ENCODE measurements at places on chromosomes 5 and 9.

DNA sequence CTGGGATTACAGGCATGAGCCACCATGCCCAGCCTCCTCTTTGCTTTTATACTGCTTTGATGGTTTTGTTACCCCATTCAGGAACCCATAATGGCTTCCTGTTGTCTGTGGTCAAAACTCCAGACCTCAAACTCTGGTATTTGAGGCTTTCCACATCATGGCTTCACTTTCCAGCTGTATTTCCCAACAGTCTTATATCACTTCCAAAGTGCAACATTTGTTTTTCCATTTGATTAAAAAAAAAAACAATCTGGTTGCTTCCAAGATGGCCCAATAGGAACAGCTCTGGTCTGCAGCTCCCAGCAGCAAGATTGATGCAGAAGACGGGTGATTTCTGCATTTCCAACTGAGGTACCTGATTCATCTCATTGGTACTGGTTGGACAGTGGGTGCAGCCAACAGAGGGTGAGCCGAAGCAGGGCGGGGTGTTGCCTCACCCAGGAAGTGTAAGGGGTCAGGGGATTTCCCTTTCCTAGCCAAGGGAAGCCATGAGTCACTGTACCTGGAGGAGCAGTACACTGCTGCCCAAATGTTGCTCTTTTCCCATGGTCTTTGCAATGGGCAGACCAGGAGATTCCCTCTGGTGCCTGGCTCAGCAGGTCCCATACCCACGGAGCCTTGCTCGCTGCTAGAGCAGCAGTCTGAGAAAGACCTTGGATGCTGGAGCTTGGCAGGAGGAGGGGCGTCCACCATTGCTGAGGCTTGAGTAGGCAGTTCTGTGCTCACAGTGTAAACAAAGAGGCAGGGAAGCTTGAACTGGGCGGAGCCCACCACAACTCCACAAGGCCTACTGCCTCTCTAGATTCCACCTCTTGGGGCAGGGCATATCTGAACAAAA is 458.4 kb downstream of the KDM4C start:
- DNase-seq, result no peak

DNA sequence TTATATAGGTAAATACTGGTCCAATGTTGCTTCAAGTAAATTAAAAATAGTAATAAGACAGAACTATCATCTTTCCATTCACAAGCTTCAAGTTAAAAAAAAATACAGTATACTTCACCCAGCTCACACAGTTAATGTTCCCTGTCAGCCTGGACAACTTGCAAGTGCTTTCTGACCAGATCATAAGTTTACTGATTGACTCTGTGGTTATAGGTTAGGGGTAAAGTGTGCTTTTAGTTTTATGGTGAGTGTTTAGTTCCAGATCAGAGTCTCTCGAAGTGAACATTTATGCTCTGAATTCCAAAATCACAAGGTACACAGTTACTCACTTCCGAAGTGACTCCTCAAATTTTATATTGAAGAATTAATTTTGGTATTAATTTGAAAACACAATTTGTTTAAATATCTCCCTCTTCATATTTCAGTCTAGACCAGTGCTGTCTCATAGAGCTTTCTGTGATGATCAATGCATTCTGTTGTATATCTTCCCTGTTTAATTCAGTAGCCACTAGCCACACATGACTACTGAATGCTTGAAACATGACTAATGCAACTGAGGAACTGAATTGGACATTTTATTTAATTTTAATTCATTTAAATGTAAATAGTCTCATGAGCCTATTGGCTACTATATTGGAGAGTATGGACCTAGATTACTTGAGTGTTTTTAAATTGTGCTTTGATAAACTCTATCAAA is 90.7 kb downstream of the MEF2C start:
- DNase-seq, result no peak

- DNase-seq, result no peak
These were observed 505 bp upstream of the ACER2 start for GRCh38 chr9:19408316-19408692.

DNA sequence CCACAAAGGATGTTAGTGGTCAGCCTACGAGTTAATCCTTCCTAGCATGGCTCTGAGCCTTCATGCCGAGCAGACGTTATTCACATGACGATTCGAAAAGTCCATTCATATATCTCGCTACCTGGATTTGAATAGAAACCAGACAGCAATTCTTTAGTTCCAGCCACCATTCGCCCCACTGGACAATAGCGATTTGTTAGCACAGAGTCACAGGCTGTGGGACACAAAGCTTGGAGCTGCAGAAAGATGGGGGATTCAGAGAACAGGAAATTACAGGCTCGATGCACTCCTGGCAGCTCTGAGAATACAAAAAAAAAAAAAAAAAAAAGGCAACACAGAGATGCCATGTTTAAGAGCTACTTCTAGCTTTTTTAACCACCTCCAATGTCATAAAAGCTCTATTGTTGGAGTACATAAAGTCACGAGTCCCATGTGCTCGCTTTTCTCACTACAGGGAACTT is 110.7 kb downstream of the NR6A1 start:
- peak; percentile 8 for DNase-seq

DNA sequence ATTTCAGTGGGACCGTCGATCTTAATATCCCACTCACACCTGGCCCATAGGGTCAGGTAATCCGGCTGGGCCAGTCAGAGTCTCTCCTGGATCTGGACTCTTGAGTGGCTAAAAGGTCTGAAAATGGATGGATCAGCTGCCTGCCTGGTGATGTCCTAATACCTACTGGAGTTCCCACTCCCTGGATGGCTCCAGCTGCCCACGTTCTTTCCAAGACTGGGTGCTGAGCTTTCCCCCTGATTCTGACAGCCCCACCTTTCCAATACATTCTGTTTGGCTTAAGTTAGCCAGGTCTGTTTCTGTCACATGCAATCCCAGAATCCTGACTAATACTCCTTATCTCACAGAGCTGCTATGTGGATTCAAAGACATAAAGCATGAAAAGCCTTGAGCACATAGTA is 10.2 kb downstream of the SH3PXD2B start:
- DNase-seq, result no peak

GRCh38 chr5:154333016-154333415 is 112.8 kb upstream of the SAP30L start:
- DNase-seq, result peak; percentile 40

DNA sequence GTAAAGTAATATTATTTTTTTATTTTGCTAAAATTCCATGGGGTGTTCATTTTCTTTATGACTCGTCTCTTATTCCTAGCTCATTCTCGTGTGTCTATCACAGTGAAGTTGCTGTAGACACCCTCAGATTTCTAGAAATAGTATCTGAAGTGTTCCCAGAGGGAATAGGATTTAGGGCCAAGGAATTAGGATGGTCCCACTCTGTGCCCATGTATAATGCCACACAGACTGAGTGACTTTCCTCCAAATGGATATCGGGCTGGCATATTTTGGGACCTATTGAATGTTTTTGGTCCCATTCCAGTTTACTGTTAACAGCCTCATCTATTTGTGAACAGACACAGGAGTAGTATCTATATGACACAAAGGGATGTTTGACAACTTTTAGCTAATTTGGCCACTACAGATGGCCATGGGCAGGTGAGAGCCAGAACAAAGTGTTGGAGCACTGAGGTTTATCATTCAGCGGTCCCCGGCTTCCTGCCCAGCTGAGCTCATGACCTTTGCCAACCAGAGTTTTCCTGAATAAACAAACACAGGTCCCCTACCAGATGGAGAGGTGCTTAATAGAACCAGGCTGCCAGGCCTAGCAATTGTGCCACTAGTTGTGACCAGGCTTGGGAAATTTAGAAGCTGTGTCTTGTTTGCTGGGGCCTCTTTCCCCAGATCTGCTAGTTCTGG is 46.9 kb downstream of the MAP1B start:
- no peak for DNase-seq

- DNase-seq, result no peak
These were observed 706.1 kb upstream of the CDH18 start for GRCh38 chr5:20694121-20694520.

DNA sequence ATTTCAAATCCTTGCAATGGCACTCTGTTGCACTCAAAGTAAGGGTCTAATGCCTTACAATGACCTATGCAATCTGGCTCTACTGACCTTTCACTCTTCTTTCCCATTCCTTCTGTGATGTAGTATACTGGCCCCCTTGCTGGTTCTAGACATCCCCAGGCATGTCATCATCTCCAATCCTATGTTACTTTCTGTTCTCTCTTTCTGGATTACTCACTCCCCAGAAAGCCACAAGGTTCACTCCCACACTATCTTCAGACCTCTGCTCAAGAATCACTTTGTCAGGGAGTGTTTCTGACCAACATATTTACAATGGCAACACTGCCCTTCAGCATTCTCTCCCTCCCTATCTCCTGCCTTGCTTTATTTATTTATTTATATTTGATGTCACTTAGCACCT is 802.2 kb upstream of the WWC1 start:
- no peak for DNase-seq

GRCh38 chr9:8382266-8382665 is 582.7 kb upstream of the DMAC1 start:
- no peak for DNase-seq

GRCh38 chr5:108818613-108819272 is 71.0 kb downstream of the FER start:
- no peak for DNase-seq

GRCh38 chr9:126459965-126460843 is 133.6 kb downstream of the MVB12B start:
- DNase-seq, result no peak

DNA sequence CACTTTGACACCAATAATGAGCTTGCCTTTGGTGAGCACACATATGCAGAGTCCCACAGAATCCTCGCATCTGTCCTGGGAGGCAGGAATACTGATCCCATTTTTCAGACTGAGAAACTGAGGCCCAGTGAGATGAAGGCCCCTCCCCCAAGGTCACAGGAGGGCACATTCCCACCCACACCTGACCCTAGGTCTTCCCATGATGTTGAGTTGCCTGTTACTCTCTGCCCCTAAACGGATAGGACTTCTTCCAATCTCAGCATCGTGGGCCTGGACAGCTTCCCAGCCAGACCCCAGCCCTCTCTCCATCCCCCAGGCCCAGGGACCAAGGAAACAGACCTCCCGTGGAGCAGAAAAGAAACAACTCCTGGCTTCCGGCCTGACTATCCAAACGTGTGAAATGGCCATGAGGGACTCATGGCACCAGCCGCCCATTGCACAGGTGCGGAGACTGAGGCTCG is 877 bp downstream of the SH3GLB2 start:
- no peak for DNase-seq

GRCh38 chr5:170681013-170681433 is 102.5 kb upstream of the GABRP start:
- DNase-seq, result no peak

DNA sequence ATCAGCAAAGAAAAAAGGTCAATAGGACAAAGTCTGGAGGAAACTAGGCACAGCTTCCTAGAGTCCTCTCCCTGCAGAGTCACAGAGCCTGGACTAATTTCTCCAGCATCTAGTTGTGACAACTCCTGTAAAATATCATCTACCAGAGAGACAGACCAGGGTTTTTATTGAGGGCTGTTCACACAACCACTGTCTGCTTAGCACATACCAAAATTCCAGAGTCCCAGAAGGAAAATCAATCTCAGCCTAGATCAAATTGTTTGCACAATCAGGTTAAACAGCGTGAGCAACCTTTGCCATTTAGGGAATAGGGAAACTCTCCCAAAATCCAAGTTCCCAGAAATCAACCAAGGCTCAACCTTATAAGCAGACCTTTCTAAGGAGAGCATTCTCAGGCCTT is 190.3 kb downstream of the SYK start:
- DNase-seq, result no peak

DNA sequence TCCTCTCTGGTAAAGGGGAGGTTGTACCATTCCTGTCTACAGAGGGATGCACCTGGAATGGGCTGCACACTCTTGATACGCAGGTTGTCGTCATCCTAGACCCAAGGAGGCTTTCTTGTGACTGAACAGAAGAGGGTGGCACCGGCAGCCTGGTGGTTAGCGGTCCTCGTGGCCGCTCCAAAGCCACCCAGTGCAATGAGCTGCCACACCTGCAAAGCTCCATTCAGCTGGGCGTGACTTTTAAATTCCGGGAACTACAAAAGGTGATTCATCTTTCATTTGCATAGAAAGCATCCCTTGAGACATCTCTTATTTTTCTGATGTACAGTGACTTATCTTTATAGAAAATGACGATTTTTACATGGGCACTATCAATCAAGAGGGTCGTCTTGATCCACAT is 286.1 kb upstream of the IRX1 start:
- DNase-seq, result no peak

DNA sequence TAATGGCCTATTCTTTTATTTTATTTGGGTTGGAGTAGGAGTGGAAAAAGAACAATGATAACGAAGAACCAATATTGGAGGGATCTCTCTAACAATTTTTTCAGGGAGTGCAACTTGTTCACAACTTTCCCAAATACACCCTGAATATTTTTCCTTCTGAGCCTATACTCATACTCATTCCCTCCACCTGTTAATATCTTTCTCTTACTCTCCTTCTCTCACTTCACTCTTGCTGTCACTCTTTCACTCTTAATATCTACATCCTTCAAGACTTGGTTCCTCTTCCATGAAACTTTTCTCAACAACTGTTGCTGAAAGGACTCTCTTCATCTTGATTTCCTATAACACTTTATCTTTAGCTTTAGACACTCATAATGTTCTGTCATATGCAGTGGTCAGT is 39.0 kb upstream of the MYOT start:
- DNase-seq, result no peak

- no peak for DNase-seq
These were observed 598.3 kb downstream of the CCDC171 start for GRCh38 chr9:16150938-16151650.

- no peak for DNase-seq
These were observed 245.8 kb upstream of the GAS1 start for GRCh38 chr9:87193151-87193550.

GRCh38 chr9:83623679-83624076 is 735 bp downstream of the IDNK start:
- peak; percentile 24 for DNase-seq

DNA sequence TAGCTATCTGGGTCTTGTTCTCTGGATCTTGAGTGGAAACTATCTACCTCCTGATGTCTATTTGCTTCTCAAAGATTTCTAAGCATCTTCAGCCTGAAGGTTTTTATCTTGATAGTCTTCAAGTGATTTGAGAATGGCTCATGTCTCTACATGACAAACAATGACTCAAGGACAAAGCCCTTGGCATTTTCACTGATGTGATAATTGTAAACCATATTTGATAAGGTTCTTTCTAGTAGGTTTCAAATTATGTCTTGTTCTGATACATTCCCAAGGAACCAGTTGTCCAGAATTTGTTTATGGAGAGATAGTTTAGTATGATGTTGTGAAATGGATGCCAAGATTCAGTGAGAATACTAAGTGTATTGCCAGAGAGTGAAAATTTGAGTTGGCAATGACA is 1079.3 kb upstream of the CDH9 start:
- no peak for DNase-seq

DNA sequence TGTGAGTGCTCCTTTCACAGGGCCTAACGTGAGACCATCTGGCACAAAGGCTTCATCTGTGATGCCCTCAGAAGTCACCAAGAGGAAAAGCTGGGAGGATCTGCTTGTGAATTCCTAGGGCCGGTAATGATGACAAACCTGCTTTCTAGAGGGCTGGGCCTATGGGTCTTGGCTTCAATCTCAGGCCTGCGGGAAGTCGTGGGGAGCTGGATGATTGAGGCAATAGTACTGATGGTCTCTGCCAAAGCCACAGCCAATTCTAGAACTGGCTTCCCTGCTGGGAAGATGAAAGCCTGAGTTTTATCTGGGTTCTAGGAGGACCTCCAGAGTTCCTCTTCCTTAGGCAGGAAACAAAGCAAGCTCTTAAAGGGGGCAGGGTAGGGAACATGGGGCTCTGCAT is 102.7 kb downstream of the TMEM215 start:
- no peak for DNase-seq

All from hematopoietic multipotent progenitor cell treated with erythropoietin and hydrocortisone succinate and interleukin-3 and kit ligand, for 15 days (in vitro differentiated cells).